Neural progenitor cell (in vitro differentiated cells): ENCODE measurements at places on chromosomes 3 and 15.

DNA sequence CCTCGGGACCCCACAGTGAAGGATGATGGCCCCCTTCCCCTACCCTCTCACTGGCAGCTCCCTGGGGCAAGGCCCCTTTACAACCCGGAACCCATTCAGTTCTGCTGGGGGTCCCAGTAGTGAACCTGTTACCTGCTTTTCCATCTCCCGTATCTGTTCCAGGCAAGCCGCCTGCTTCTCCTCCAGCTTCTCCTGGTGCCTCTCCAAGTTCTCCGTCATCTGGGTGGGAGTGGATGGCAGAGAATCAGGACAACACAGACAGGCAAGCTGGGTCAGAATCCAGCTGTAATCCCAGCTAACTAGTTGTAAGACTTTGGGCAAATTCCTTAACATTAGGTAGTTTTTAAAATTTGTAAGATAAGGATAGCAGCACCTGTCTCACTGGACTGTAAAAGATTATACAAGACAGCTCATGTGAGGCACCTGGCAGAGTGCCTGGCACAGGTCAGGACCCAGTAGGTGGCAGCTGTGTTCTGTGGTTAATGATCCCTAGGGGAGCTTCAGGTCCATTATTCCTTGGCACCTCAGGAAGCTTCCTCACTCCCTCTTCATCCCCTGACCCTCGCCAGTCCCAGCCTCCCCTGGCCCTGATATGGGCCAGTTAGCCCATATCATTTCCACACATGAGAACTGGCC, 6.4 kb upstream of the ANKRD63 start:
- no peak for DNase-seq

DNA sequence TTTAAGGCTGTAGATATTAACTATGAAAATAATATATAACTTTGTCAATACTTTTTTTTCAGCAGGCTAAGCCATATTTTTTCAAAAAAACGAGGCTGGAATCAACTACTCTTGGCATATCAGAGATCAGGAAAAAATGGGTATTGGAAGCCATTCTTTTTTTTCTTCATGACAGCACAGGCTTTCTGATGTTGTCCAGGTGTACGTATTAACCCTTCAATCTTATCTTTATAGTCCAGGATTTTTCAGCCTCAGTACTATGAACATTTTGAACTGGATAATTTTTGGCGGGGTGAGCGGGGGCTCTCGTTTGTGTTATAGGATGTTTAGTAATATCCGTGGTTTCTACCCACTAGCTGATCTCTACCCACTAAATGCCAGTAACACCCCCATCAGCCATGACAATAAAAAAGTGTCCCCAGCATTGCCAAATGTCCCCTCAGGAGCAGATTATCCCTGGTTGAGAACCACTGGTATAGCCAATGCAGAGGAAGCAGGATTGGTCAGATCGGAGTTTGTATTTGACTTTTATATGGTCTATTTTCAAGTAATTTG, 52.0 kb downstream of the PLCL2 start:
- DNase-seq, result no peak

DNA sequence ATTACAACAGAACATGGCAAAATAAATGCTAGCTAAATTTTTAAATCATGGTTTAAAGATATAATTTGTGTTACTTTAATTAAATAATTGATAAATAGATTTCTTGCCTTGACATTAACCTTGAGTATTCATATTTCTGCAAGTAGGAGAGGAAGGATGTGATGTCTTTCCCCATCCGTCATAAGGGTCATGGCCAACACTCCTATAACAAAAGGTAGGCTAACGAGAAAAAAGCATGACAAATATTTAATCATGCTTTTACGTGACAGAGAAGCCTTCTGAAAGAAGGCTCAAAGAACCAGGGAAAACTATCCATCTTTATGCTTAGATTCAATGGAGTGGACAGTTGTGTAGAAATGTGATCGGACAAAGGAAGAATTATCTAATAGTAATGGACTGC, 135.2 kb downstream of the SERPINI1 start:
- no peak for DNase-seq

GRCh38 chr15:45395943-45396342, 17.6 kb upstream of the GATM start:
- no peak for DNase-seq

DNA sequence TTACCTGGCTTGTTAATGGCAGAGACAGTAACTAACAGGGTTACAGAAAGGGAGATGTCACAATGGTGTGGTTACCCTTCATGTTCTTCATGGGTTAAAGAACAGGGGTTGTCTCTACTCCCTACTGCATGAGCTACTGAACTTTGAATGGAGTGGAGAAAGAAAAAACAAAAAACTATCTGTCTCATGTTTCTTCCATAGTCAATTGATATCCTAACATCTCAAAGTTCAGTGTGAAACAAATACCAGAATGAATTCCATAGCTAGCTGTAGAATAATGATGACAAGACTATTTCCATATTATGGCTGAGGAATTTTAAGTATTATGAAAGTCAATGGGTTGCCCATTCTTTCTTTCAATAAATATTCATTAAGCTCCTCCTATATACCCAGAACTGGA, 161.3 kb upstream of the LPP start:
- no peak for DNase-seq

DNA sequence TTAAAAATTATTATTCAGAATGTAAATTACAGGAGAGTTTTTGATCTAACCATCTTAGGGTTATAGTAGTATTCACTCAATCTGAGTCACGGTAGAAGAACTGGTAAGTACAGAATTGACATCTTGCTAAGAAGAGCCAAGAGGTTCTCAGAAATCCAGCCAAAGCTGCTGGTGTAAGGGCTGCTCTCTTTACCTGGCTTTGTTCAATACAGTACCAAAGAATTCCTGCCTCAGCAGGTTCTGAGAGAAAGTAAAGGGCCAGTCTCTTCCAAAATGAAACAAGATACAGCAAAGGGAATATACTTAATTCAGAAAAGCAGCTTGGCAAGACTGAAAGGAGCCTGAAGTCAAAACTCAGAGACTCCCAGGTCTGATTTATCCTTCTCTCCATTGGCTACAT, 193.1 kb downstream of the TNIK start:
- no peak for DNase-seq

DNA sequence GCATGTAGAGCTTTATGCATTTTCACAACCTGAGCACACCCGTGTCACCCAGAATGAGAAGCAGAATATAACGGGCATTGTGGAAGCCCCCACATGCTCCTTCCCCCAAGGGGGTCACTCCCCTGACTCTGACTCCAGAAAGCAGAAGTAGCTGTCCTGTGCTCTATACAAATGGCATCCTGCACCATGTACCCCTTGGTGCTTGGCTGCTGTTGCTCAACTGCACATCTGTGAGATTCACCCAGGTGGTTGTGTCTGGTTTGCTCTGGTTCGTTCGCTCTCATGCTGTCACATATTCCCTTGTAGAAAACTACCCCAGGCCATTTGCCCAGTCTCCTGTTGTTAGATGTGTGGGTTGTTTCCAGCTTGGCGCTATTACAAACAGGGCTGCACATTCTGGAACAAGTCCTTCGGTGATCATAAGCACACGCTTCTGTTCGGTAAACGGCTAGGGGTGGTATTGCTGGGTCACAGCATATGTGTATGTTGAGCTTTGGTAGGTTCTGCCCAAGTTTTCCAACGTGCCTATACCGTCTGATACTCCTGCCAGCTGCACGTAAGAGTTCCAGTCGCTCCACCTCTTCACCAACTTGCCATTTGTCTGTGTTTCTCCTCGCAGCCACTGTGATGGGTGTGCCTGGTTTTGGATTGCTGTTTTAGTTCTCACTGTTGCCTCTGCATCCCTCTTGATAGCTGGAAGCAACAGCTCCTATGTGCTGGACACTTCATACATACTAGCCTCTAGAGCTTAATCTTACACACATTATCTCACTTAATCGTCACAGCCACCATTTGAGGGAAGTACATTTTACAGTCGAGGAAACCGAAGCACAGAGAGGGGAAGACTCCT, 65.4 kb upstream of the SLC6A6 start:
- DNase-seq, result no peak
